ENCODE measurements at places on chromosomes 3 and 15. TPM values are rescaled to one million over a fixed set of nuclear protein-coding genes. Genes with fewer than 3 reads are reported as not detected.

KBTBD13 gene
- total RNA-seq = not detected

GOLGA6L9 gene
- 3.8 TPM for total RNA-seq

KY gene
- total RNA-seq = not detected

POPDC2 gene
- 0.38 TPM for total RNA-seq

CAPN3 gene
- total RNA-seq = 1.6 TPM

IGSF10 gene
- 0.15 TPM for total RNA-seq

SCN11A gene
- not detected for total RNA-seq

DNA sequence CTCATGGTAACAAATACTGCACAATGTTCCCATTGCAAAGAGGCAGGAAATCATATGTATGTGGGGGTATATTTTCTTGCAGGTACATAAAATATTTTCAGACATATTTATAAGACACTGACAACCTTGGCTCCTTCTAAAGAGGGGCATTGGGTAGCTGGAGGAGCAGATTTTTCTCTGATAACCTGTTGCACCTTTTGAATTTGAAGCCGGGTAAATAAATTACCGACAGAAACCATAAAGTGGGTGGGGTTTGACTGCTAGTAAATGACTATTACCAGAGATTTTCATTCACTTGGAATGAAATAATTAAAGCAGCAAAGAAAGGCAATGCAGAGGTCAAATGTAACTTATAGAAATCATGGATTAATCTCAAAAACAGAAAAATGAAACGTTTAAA, 19.2 kb downstream of the LHFPL4 start:
- no peak for DNase-seq

- no peak for DNase-seq
These were observed 826 bp downstream of the CCDC66 start for GRCh38 chr3:56557831-56558170.

GRCh38 chr3:17546500-17547255, 195.8 kb downstream of the TBC1D5 start:
- no peak for DNase-seq

GRCh38 chr3:58022490-58022889, 14.3 kb downstream of the FLNB start:
- no peak for DNase-seq

GRCh38 chr3:150798122-150798618, 35.2 kb upstream of the SIAH2 start:
- DNase-seq = no peak

GRCh38 chr3:155252535-155252934, 40.9 kb downstream of the STRIT1 start:
- no peak for DNase-seq

GRCh38 chr3:115186351-115187148, 39.5 kb upstream of the ZBTB20 start:
- no peak for DNase-seq

GRCh38 chr3:161372321-161373260, 1.3 kb upstream of the SPTSSB start:
- no peak for DNase-seq

- DNase-seq = no peak
These were observed 105.6 kb upstream of the ROPN1 start for GRCh38 chr3:124097362-124098131.

- DNase-seq = no peak
These were observed 85.1 kb downstream of the ZBTB20 start for GRCh38 chr3:115062009-115062408.

- no peak for DNase-seq
These were observed 4.7 kb downstream of the DPH3 start for GRCh38 chr3:16260046-16260445.

DNA sequence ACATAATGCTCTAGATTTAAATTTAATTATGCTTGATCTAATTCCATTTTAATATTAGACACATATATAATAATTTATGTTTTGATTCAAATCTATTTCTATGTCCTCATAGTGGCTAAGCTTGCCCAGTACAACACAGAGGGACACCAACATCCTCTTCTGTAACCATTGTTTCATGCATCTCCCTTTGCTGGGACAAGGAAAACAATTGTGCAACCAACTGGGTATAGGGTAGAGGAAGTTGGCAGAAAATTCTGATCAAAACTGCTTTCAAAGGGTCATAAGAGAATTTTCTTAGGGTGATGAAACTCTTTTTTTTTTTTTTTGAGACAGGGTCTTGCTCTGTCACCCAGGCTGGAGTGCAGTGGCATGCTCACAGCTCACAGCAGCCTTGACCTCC, 121.4 kb upstream of the SGO1 start:
- no peak for DNase-seq

GRCh38 chr3:47156396-47156795, 7.5 kb downstream of the SETD2 start:
- DNase-seq = no peak
